D341Med (cell line): ENCODE measurements at places on chromosomes 12 and 14.

DNA sequence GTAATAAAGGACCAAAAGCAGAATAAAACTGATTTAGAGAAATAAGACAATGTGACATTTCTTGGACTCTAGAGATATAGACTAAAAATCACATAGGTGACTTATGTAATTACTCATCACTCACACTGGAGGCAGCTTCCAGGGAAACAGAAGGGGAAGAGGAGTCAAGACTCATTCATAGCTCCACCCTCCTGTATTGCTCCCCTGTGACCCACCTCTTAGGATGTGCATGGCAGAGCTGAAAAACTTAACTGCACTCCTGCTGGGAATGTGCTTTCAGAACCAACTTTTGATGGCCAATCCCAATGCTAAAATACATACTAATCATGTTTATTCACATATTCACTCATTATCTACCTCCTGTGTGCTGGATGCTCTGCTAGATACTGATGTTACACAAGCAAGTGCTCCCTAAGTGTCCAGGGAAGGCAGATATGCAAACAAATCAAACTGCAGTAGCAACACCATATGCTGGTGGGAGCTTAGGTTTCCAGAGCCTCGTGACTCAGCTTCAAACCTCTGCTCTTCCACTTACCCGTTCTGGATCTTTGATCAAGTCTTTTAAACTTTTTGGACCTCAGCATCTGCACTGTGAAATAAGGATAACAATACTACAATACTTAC is 316.1 kb downstream of the GALC start:
- no peak for DNase-seq

DNA sequence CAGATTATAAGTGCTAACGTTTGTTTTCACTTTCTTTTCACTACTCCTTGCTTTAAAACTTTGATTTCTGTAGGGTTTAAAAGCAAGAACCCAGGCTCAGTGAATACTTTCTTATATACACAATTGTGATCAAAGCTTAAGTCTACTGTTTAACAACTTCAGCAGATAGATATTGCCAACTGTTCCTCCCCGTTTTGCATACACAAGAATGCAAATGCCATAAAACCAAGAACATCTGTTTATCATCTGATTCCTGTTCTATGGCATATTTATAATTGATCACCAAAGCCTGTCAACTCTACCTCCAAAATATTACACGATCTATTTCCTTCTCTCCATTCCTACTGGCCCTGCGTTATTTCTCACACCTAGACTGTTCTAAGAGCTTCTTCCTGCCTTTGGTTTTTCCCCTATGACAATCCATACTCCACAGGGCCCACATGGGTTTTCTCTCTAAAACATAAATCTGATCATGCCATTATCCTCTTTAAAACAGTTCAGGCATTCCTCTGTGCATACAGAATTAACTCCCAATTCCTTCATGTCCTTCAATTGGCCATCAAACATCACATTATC is 15.9 kb downstream of the MED13L start:
- no peak for DNase-seq

- no peak for DNase-seq
Observed at GRCh38 chr14:63179383-63179782, 24.9 kb upstream of the RHOJ start.

GRCh38 chr12:49975318-49975761 is 2.6 kb downstream of the AQP6 start:
- DNase-seq = no peak

DNA sequence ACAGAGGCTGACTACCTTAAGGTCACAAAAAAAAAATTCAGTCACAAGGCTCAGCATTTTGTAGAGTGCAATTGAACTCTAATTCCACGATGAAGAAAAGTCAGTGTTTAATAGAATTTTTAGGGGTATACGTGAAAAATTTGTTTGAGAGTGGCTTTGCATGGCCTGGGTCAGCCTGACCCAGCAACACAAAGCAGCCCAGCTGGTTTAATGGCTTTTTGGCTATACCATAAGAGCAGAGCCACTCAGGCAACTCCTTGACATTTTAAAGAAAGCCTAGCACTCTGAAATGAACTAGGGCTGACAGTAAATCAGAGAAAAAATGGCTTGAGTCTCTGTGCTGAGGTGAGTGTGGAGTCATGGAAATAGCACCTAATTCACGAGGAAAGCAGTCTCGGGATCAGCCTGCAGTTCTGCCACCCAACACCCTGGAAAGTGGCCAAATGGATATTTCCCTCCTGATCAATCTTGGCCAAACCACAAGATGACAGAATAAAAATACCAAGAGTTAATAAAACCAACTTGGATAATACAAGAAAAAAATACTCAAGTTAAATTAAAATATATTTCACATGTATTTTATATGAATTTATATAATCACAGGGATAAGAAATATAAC is 59.5 kb downstream of the GALNT4 start:
- no peak for DNase-seq

DNA sequence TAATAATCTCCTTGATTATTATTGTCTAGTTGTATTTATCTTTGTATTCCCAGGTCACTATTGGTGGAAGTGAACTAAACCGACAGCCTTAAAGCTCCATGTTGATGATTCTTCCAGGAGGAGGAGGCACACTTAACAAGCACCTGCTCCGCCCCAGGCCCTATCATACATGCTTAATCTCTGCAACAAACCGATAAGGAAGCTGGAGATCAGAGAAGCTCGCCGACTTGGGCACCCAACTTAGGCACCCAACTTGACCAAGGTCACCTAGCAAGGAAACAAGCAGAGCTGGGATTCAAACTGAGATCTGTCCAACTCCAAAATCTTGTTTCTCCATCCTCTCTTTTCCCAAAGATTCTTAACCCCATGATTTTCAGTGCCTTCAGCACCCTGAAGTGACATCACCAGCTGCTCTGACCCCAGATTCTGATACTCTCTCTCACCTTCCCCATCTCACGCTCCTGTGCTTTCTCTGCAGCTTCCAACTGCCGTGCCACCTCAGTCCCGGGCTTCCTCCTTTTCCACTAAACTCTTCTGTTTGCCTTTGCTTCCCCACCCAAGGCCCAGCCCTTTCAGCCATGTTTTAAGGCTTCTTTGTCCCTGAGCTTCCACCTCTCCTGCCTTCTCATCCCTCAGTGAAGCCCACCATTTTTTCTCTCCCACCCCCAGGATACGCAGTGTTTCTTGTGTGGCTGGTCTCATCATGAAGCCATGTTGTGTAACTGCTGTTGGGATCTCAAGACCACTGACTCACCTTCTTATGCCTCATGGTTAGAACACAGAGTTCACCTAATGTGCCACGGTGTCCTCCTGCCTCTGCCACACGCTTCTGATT is 6.6 kb upstream of the KRT18 start:
- DNase-seq = no peak

- DNase-seq = no peak
Observed at GRCh38 chr12:65082406-65082805, 38.7 kb downstream of the WIF1 start.

GRCh38 chr12:58950739-58951100 is 30.4 kb upstream of the LRIG3 start:
- no peak for DNase-seq

GRCh38 chr14:59679872-59680271 is 103.3 kb upstream of the CCDC175 start:
- no peak for DNase-seq

DNA sequence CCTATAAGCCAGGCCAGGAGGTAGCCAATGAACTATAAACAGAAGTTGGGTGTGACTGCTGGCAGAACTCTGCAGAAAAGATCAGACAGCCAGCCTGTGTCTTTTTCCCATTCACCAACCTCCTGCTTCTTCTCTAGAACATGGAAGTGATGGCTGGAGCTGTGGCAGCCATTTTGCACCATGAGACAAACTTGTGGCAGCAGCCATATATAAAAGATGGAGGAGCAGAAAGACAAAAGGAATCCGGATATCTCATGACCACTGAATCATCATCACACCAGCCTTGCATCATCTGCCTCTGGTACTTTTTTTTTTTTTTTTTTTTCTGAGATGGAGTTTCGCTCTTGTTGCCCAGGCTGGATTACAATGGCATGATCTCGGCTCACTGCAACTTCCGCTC is 8.7 kb downstream of the BEGAIN start:
- DNase-seq = no peak

DNA sequence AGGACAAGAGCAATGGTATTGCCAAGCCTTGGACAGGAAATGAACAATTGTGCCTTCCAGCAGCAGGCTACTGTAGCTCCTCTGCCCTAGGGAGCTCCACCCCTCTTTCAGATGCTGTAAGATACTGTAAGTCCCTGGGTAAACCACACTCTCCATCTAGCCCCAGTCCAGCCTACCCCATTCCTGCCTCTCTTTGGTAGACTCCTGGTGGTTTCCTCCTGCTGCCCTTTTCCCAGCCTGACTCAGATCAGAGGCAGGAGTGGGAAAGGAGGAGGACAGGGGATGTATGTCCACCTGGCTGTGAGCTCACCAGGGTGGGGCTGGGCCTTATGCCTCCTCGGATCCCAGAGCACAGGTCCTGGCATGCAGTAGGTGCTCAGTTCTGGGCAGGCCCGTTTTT is 174.6 kb downstream of the ESRRB start:
- no peak for DNase-seq

DNA sequence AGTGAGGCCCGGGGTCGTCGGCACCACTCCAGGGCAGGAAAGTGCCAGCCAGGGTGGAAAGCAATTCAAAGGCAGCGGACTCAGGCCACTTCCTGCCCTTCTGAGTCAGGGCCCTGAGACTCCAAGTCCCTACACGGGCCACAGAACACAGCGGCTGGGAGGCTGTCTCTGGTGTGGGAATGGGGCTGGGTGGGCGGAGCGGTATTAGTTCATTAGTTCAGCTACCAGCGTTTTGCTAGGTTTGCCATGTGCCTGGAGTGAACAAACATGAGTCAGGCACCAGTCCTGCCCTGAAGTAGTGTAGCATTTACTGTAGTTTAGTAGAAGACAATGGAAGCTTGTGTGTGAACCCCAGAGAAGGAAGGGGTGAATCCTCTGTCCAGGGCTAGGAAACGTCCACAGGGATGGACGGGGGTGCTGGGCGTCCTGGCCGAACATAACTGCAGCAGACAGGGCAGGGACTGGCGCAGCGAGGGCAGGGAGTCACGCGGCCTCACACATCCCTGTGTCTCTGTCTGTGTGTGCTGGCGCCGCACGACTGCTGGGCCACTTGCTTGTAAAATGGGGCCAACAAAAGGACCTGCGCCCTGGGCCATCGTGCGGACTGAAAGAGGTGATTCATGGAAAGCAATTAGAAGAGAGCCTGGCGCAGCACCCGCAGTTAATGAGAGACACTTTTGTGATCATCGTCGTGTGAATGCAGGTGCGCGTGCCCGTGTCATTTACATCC is 186.4 kb upstream of the PRMT8 start:
- no peak for DNase-seq

DNA sequence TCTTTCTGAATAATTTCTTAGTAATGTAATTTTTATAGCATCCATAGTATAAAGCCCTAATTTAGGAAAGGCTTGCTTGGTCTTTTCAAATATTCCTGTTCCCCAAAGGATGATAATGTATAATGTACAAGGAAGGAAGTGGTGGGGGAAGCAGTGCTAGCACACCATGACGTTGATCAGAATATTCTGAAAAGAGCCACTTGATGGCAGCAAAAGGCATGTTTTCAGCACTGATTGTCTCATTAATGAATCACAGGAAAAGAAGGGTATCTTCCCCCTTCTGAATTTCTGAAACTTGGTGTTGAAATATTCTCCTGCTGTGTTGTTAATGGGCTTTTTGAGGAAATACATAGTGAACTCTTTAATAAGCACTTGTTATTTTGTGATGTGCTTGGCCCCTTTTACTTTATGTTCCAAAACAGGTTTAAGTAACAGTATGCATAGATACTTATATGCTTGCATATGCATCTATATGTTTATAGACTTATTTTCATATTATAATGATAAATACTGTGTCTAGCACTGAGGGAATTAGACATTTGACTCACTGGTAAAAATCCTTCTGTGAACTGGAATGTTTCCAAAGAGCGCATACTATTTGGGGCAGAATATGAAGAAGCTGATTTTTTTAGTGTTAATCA is 122.0 kb downstream of the TMEM117 start:
- DNase-seq = peak; percentile 54

DNA sequence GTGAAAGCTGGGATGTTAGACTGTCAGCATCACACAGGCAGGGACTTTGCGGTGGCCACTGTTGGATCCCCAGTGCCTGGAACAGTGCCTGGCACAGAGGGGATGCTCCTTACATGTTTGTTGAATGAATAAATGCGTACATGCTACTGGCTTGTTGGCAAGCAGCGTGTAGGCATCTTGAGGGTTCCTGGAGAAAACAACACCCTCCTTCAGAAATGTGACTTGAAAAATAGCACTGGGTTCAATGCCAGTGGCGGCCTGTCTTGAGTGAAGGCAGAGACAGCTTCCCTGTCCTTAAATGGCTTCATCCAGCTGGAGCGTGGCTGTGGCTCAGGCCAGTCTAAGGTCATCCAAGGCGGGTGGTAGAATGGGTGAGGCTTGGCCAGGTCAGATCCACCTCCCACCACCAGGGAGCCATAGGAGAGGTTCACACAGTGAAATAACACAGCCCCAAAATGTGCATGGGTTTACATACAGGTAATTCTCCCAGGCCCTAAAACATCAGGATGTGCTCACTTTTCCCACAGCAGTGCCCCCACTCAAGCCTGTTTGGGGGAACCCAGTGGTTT is 171.4 kb downstream of the PHETA1 start:
- DNase-seq = no peak

DNA sequence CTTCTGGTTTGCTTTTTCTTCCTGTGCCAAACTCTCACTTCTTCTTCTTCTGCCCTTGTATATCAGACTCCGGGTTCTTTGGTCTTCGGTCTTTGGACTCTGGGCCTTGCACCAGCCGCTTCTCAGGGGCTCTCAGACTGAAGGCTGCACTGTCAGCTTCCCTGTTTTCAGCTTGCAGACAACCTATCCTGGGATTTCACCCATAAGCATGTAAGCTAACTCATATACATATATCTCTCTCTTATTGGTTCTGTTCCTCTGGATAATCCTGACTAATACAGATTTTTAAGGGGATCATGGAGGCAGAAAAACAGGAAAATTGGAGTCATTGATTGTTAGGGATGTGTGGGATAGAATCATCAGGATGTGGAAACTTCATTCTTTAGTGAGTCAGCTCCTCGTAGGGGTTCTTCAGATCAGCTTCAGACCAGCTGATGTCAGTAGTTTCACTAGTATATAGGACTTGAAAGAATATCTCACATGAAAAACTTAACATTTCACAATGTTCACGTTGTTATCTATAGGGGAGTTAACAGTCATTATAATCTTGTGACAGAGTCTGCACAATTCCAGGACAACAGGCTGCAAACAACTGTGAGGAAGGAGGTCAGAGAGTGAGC is 102.9 kb downstream of the RASSF9 start:
- DNase-seq = no peak

DNA sequence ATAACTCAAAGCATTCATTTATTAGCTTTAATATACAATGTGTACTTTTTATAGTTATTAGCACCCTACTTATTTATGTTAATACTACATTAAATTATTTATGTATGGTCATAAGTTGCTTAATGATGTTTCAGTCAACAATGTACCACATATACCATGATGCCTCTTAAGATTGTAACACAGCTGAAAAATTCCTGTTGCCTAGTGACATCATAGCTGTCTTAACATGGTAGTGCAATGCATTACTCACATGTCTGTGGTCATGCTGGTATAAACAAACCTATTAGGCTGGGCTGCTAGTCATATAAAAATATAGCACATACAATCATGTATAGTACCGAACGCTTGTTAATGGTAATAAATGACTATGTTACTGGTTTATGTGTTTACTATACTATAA is 120.4 kb downstream of the ANO6 start:
- no peak for DNase-seq
